Activated T-cell treated with anti-CD3 and anti-CD28 coated beads, Interleukin-2, amount 50 U/mL, for 72 hours (primary cell): ENCODE measurements at places on chromosomes 4 and X. TPM values are rescaled to one million over a fixed set of nuclear protein-coding genes. Genes with fewer than 3 reads are reported as not detected.

The CSAG1 gene
- total RNA-seq, result not detected

GRCh38 chr4:24781999-24782745, 13.2 kb upstream of the SOD3 start:
- no peak for DNase-seq
- H3K4me3 ChIP-seq, result no peak overlapping the region
- no peaks in the 10 kb centered on the region for H3K27me3 ChIP-seq
- no peaks in the 10 kb centered on the region for H3K36me3 ChIP-seq

The FAM47E gene
- not detected for total RNA-seq

- no peak overlapping the region for H3K27ac ChIP-seq
- no peak for DNase-seq
- peaks cover 4% of the 10 kb centered on the region for H3K27me3 ChIP-seq
- H3K4me3 ChIP-seq, result no peak overlapping the region
- no peaks in the 10 kb centered on the region for H3K4me1 ChIP-seq
- no peaks in the 10 kb centered on the region for H3K36me3 ChIP-seq
Measured at GRCh38 chr4:169846396-169846795, 88.7 kb upstream of the HPF1 start.

DNA sequence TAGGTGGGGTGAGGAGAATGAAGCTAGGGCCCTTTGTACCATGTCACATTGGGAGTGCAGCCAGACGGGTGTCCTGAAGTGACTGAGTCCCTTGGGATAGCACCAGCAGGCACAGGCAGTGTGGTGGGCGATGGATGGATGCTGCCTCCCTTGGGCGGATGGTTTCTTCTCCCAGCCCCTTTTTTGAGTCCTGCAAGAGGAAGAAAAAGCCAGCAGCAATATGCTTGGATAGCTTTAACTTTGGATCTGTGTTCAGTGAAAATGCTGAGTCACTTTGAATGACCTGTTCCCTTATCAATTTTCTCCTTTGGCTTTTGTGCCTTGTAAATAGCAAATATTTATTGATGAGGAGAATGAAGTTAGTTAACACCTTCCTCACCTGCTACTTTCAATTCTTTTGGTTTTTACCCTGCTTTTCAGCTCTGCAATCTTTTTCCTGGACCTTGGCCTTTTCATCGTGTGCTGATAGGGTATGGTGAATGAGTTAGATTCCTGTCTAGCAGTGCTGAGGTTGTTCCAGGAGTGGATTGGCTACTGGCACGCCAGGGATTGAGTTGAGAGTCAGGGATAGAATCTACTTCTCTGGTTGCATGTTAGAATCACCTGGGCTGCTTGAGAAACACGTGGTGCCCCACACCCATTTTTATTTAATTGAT, 10.2 kb downstream of the DCUN1D4 start:
- no peak for DNase-seq
- H3K36me3 ChIP-seq, result peaks cover 4% of the 10 kb centered on the region
- no peak overlapping the region for H3K4me3 ChIP-seq
- H3K27ac ChIP-seq, result no peak overlapping the region

DNA sequence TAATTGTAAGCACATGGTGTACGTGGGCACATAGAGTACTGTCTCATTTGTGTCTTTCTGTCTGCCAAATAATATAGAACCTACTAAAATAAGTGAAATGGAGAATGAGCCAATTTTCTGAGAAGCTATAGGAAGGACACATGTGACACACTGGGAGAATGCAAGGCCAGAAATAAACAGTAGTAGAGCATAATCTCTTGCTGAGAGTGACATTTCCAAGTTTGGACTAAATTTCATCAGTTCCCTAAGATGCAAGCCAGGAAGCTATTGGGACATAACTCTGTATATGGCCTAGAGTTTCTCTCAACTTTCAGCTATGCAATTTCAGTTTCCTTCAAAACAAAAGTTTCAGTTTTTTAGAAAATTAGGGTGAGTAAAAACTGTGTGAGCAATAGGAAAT, 638.7 kb downstream of the PCDH18 start:
- DNase-seq, result no peak
- no peaks in the 10 kb centered on the region for H3K27me3 ChIP-seq
- no peak overlapping the region for H3K4me3 ChIP-seq
- H3K4me1 ChIP-seq, result no peaks in the 10 kb centered on the region

- H3K27ac ChIP-seq, result peak overlapping the region; percentile 50
- H3K27me3 ChIP-seq, result peaks cover 86% of the 10 kb centered on the region
- peak overlapping the region; percentile 58 for H3K4me3 ChIP-seq
- peaks cover 38% of the 10 kb centered on the region for H3K4me1 ChIP-seq
Measured at GRCh38 chr4:84496706-84497503, 2.2 kb downstream of the NKX6-1 start.

The GABRG1 gene
- not detected for total RNA-seq

DNA sequence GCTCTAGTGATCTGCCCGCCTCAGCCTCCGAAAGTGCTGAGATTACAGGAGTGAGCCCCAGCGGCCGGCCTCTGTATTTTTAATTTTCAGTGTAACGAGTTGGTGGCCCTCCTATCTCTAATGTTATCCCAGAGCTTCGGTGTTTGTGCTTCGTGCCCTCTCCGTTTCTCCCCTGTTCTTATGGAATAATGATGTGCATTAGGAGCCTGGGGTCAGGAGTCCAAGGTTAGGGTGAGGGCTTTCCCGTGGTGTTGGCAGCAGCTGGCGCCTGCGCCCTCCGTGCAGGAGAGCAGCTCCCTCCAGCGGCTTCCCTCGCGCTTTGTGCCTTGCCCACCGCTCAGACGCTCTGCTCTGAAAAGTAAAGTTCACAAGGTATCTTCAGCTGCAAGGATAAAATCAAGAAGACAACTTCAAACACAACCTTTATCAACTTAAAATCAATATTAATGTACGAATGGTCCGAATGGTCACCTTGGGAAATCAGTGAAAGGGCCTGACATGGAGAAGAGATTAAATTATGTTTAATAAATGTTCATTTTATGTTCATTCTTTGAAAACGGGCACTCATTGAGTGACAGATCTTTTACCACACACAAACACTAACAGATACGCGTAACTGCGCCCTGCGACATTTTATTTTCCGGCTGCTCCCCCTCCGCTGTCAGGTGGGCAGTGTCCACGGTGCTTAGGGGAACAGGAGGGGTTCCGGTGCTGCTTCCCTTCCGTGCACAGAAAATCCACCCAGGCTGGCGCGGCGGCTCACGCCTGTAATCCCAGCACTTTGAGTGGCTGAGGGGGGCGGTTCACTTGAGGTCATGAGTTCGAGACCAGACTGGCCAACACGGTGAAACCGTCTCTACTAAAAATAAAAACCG, 62.4 kb downstream of the TRAPPC11 start:
- peaks cover 5% of the 10 kb centered on the region for H3K27me3 ChIP-seq
- peaks cover 15% of the 10 kb centered on the region for H3K4me1 ChIP-seq
- DNase-seq, result peak; percentile 44
- no peak overlapping the region for H3K27ac ChIP-seq
- H3K4me3 ChIP-seq, result peak overlapping the region; percentile 88

The COX7B2 gene
- total RNA-seq, result not detected

- no peak for DNase-seq
- no peaks in the 10 kb centered on the region for H3K27me3 ChIP-seq
- no peak overlapping the region for H3K27ac ChIP-seq
- H3K36me3 ChIP-seq, result peaks cover 3% of the 10 kb centered on the region
- peaks cover 15% of the 10 kb centered on the region for H3K4me1 ChIP-seq
Measured at GRCh38 chr4:152424977-152425376, 110.9 kb downstream of the FBXW7 start.
